ENCODE measurements at places on chromosomes 16 and 17.
A peak's percentile ranks its signal among the peaks of the same experiment; 100 is the strongest.

- DNase-seq = no peak
Measured at GRCh38 chr17:19281161-19281560, 44.0 kb downstream of the EPN2 start.

DNA sequence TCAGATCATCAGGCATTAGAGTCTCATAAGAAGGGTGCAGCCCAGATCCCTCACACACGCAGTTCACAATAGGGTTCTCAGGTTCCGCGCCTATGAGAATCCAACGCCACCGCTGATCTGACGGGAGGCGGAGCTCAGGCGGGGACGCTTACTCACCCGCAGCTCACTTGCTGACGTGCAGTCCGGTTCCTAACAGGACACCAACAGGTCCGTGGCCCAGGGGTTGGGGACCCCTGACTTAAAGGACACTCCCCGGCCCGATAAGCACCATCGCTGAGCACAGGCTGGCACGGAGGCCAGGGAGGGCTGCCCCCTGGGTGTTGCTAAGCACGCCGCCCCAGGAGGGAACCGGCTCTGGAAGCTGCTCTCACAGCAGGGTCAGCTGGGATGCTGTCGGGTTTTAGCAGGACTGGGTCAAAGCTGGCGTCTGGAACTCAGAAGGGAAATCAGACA lies 30.1 kb upstream of the BAHCC1 start:
- DNase-seq = peak; percentile 85

- DNase-seq = peak; percentile 82
Measured at GRCh38 chr16:51374346-51374745, 223.3 kb upstream of the SALL1 start.

DNA sequence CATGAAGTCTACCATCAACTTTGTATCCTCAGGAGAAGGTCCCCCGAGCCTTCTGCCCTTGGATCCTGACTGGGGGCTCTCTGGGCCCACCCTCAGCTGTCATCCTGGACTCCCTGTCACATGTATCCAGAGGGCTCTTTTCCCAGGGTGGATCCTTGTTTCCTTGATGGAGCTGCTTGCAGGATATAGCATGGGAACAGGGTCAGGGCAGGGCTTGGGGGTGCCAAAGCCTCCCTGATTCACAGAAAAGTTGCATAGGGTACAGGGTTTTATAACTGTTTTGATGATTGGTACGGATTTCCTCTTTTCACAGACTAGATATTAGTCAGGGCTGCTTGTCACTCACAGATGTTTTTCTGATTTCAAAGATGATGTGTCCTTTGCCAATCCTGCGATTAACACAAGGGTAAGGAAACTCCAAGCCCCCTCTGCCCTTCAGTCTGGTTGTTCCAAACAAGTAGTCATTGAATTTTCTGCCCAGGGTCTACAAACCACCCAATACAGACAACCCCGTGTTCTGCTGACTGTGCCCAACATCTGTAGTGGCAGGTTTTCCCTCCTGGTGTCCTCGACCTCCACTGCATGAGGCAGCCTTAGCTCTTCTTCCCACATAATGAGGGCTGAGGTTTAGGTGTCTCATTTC lies 20.6 kb upstream of the SLC35G3 start:
- no peak for DNase-seq

DNA sequence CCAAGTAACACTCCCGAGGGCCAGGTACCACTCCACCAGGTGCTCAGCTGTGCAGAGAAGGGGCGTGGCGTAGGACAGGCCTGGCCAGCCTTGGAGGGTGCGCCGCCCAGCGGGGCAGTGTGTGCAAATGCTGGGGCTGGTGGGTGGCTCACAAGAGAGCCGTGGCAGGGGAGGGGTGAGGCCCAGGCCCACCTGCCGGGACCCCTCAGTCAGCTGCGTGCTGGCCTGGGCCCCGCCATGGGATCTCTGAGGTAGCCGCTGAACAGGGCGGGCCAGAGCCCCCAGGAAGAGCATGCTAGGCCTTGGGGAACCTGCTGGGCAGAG lies 8.8 kb downstream of the TPSG1 start:
- no peak for DNase-seq

DNA sequence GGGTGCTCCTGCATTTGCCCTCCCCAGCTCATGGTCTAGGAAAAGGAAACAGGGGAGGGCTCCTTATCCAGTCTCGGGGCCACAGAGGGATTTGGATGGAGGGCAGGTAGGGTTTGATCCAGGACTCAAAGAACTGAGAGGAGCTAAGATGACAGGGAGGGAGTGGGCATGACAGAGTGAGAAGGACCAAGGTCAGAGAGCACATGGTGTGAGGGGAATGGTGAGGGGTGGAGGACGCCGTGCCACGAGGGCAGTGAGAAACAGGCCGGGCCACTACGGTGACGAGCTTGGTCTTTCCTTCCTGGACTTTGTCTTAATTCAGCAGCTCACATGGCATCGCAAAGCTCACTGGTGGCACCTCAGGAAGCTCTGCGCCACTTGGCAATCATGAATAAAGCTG lies 35.2 kb downstream of the IRF8 start:
- DNase-seq = no peak

DNA sequence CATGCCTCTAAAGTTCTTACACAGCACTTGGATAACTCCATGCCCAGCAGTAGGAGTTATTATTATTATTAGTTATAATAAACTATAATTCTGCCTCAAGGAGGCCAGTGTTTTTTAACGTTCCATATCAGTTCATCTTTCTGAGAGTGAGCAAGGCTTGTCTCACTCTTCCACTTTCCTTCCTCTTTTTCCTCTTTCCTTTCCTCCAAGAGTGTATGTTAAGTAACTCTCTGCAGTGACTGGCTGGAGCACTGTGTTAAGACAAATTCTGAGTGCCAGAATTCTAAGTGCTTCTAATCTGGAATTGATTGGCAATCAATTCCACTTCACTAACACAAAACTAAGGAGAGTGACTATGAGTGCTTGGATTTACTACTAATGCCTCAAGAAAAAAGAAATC lies 16.4 kb downstream of the CLEC19A start:
- no peak for DNase-seq

DNA sequence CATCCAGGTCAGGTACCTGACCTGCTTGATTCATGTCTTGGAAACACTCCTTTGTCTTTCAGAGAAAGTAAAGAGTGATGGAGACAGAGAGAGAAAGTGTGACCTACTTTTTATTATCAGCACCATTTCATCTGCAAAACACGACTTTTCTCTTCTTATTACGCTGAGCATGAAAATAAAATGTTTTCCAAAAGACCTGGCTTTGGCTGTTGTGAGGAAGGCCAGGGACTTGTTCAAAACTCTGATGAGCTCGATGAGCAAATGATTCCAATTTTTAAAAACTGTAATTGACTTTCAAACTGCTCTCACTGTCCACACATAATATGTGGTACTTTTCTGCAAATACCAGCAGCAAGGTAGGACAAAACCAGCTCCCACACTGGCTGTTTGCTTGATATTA lies 679.9 kb downstream of the MAF start:
- DNase-seq = no peak

- no peak for DNase-seq
Measured at GRCh38 chr17:34706029-34706428, 126.6 kb downstream of the TMEM132E start.

Measured in amniotic epithelial cell (primary cell).